HT-29 (cell line): ENCODE measurements at places on chromosomes 4 and X. TPM values are rescaled to one million over a fixed set of nuclear protein-coding genes. Genes with fewer than 3 reads are reported as not detected.

Gene G6PD
- 269 and 280 TPM in 2 replicates for total RNA-seq

Gene PAGE1
- not detected in 2 replicates for total RNA-seq

Gene TMEM47
- not detected in 2 replicates for total RNA-seq

Gene CENPVL1
- not detected in 2 replicates for total RNA-seq

Gene TASL
- not detected in 2 replicates for total RNA-seq

Gene NEUROG2
- total RNA-seq = not detected in 2 replicates

Gene ZNF185
- total RNA-seq = 3.5 and 4.0 TPM in 2 replicates

Gene MAP7D3
- 2.0 and 3.4 TPM in 2 replicates for total RNA-seq

Gene USP17L15
- total RNA-seq = not detected in 2 replicates

Gene CENPVL2
- total RNA-seq = not detected in 2 replicates

Gene CSAG3
- total RNA-seq = not detected in 2 replicates

Gene SLC2A9
- 1.8 and 1.9 TPM in 2 replicates for total RNA-seq

Gene MAGEA9B
- not detected in 2 replicates for total RNA-seq

Gene TMEM165
- total RNA-seq = 125 and 162 TPM in 2 replicates

Gene ZNF630
- total RNA-seq = 0.10 and 0.68 TPM in 2 replicates

Gene DCAF4L1
- total RNA-seq = 0.03 and 0.13 TPM in 2 replicates

Gene ATP2B3
- total RNA-seq = not detected in 2 replicates

Gene PASD1
- not detected in 2 replicates for total RNA-seq

Gene STS
- total RNA-seq = 1.7 and 2.6 TPM in 2 replicates

Gene PDS5A
- total RNA-seq = 38.0 and 40.5 TPM in 2 replicates

Gene TMPRSS11E
- not detected in 2 replicates for total RNA-seq

Gene ANOS1
- total RNA-seq = not detected in 2 replicates
